ENCODE measurements at places on chromosomes 7 and 10.

GRCh38 chr7:120280743-120281142, 7.8 kb downstream of the KCND2 start:
- no peak for DNase-seq

DNA sequence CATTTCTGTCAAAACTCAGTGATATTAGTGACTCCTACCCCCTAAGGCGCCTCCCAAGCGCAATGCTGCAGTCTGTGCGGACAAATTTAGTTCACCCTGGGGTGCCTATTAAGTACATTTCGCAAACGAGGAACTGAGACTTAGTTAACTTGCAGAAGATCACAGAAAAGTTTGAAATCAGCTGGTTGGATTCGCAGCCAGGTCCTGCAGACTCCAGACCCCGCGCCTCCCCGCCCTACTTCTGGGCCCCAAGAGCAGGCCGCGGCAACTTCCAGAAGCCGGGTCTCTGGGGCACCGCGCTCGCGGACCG, 588 bp downstream of the CYREN start:
- no peak for DNase-seq

- DNase-seq, result no peak
Observed at GRCh38 chr7:103989785-103990767, 618 bp upstream of the RELN start.

GRCh38 chr10:32240471-32240870, 106.5 kb downstream of the EPC1 start:
- no peak for DNase-seq

- no peak for DNase-seq
Observed at GRCh38 chr7:42315103-42315502, 78.1 kb upstream of the GLI3 start.

- no peak for DNase-seq
Observed at GRCh38 chr7:157519246-157519645, 182.4 kb downstream of the DNAJB6 start.

DNA sequence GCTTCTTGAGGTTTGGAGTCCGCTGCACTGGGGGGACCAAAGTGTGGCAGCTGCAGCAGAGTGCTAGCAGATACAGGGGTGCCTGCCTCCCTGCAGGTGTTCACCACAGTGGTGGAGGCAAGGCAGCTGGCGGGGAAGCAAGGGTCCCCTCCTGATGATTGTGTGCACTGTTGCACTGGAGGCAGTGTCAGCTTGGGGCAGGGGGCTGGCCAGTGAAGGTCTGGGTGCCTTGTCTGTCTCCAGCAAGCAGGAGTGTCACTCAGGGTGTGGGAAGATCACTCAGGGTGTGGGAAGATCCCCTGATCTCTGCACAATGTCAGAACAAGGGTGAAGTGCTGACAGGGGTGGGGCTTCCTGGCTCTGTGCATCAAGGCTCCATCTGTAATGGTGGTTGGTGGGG, 36.3 kb upstream of the PPP1R3A start:
- DNase-seq, result no peak
